ENCODE measurements at places on chromosomes 7 and 10.

DNA sequence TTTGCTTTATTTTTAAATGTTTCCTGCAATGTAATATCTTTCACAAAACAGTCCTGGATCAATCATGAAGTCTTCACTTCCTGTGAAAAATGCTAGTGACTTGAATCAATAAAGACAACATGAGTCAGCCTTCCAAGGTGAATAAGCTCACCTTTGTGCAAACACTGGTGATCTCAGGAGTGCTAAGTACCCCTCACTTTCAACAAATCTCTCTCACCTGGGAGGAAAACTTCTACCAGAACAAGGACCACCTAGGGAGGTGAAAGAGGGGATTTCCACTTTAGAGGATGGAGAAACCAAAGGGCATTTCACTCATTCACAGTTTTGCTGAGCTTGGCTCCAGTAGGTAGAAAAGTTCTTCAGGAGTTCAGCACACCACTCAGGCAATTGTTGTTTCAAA is 64.8 kb downstream of the CALD1 start:
- no peak overlapping the region for H3K4me3 ChIP-seq
- H3K27ac ChIP-seq: peak overlapping the region; percentile 51

DNA sequence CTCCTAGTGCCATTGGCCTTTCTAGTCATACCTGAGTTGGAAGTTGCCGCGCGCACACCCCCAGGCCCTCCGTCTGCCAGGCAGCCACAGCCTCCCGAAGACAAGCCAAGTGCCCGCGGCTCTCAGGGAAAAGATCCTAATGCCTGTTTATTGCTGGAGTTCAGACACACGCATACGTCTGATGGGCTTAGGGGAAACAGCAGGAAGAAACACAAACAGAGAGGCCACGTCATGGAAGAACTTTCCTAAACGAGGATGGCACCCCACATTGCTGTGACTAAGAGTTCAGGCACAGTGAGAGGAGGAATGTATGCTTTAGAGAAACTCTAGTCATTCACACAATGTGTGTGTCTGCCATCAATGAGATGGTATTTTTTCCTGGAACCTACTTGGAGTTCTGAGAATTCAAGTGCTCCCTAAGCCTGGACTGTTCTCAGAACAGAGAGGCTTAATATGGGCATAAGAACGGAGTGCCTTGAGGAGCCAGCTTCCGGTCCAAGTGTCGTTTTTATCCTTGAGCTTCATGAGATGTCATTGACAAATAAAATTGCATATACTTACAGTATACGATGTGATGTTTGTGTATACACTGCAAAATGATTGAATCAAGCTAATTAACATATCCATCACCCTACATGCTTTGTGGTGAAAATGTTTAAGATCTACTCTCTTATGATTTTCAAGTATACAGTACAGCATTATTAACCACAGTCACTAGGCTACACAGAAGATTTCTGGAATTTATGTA is 11.6 kb upstream of the RBP3 start:
- H3K4me3 ChIP-seq: no peak overlapping the region
- no peaks in the 10 kb centered on the region for H3K36me3 ChIP-seq
- H3K27me3 ChIP-seq: peaks cover 11% of the 10 kb centered on the region
- no peak overlapping the region for H3K27ac ChIP-seq

GRCh38 chr7:126699707-126700106 is 553.0 kb downstream of the GRM8 start:
- H3K4me1 ChIP-seq: peaks cover 33% of the 10 kb centered on the region
- peak overlapping the region; percentile 57 for H3K27ac ChIP-seq
- no peaks in the 10 kb centered on the region for H3K36me3 ChIP-seq
- no peaks in the 10 kb centered on the region for H3K27me3 ChIP-seq
- H3K4me3 ChIP-seq: no peak overlapping the region

DNA sequence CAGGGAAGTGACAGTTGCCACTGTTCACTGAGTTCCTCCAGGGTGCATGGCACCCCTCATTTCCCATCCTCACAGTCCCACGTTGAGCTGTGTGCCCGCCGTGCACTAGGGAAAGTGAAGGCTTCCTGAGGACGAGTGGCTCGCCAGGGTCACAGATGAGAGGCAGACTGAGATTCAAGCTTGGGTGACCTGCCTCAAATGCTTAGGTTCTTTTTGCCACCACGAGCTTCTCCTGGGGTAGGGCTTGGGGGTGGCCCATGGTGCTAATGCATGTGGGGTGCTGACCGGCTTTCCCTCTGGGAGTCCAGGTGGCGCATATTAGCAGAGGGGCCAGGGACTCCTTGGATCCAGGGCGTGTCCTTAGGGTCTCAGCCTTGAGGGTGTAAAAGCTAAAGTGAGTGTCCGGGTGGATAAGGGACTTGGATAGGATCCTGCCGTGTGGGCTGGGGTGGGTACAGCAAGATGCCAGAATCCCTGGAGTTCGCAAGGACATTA is 1.9 kb downstream of the CALHM2 start:
- peaks cover 14% of the 10 kb centered on the region for H3K36me3 ChIP-seq
- H3K4me3 ChIP-seq: no peak overlapping the region
- H3K27me3 ChIP-seq: no peaks in the 10 kb centered on the region
- DNase-seq: no peak
- peaks cover 8% of the 10 kb centered on the region for H3K4me1 ChIP-seq

DNA sequence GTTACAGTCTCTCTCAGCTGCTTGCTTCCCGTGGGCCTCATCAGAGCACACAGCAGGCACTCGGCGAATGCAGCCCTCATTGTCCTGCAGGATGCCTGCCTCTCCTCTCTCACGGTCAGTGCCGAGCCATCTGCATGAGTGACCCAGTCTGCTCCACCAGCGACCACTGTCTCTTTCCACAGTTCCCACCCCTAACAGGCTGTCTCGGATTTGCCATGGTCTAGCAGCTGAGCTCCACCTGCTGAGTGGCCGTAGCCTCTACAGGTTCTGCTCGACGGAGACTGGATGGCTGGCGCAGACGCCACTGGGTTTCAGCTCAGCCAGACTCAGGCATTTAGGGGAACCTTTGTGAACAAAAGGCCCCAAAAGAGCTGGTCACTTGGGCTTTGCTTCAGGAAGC is 209.4 kb upstream of the FOXK1 start:
- H3K4me3 ChIP-seq: no peak overlapping the region
- H3K4me1 ChIP-seq: no peaks in the 10 kb centered on the region
- H3K27me3 ChIP-seq: no peaks in the 10 kb centered on the region
- no peak overlapping the region for H3K27ac ChIP-seq
- no peak for DNase-seq
- no peaks in the 10 kb centered on the region for H3K36me3 ChIP-seq
